ENCODE measurements at places on chromosomes 1 and 21. TPM values are rescaled to one million over a fixed set of nuclear protein-coding genes. Genes with fewer than 3 reads are reported as not detected.

DNA sequence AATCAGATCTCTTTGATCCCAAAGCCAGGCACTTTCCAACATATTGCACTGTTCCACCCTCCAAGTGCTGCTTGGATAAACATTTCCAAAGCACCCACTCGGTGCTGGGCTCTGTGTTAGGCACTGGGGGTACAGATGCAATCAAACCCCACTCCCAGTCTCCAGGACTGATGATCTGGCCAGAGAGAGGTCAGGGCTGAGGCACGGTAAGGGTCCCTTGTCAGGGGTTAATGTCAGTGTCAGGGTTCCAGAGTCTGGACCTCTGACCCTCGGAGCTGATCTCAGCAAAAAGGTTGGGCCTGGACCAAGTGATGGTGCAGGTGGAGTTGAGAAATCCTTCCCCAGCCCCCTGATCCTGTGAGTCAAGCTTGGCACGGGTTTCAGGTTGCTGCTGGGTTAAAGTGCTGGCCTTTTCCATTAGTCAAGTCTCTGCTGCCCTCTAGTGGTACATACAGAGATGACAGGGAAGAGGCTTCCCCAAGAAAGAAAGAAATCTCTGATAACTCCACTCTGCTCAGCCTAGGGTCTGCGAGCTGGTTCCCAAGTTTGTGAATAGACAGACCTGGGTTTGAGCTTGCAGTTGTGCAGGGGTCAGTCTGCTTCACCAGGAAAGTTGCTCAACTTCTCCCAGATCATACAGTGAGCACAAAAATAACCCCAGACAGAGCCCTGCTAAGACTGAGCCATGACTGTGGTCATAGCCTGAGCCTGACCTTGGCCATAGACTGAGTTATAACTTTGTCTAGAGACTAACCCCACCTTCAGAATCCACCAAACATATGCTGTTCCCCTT lies 74.6 kb downstream of the DMRTA2 start:
- DNase-seq, result peak; percentile 72

NEGR1 gene
- total RNA-seq, result 16.3 TPM

S100A7 gene
- total RNA-seq, result not detected

GRCh38 chr1:40451238-40451585 lies 936 bp downstream of the ZFP69B start:
- no peak for DNase-seq

ZNF496 gene
- 36.4 TPM for total RNA-seq

DNA sequence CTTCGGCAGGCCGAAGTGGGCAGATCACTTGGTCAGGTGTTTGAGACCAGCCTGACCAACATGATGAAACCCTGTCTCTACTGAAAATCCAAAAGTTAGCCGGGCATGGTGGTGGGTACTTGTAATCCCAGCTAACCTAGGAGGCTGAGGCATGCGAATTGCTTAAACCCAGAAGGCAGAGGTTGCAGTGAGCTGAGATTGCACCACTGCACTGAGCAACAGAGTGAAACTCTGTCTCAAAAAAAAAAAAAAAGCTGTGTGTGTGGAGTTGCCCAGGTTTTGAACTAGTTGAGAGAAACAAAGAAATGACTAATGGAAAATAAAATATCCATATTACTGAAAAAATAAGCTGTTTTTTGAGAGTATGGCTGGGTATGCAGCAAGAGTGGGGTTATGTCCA lies 100.2 kb downstream of the GTF2B start:
- no peak for DNase-seq

AMY1A gene
- total RNA-seq, result not detected

GRCh38 chr1:155013632-155014031 lies 11.0 kb downstream of the ZBTB7B start:
- no peak for DNase-seq

GRCh38 chr1:20485527-20486456 lies at the start of gene CAMK2N1:
Gene CAMK2N1, minus strand, starts transcription at chr1:20486210. Its CDS starts 831 bp downstream, at chr1:20485379.
- peak; percentile 75 for DNase-seq

DNA sequence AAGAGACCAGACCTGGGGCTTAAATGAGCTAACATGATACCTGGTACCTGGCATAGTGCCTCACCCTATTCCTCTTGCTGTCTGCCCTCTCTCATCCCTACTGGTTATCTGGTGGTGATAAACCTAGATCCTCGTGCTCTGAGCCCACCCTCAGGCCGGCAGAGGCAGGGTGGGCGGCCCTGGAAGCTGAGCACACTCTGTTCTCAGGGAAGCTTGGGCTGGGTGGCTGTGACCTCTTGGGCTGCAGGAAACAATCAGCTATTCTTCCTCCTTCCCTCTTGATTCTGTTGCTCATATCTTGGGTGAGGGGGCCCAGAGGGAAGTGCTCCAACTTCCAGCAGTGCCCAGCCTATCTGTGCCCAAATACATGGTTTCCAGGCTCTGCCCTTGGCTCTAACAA lies 42.0 kb downstream of the SDC3 start:
- no peak for DNase-seq

KCNAB2 gene
- 8.3 TPM for total RNA-seq

GRCh38 chr21:38645282-38645681 lies 147.0 kb upstream of the ERG start:
- peak; percentile 88 for DNase-seq

DNA sequence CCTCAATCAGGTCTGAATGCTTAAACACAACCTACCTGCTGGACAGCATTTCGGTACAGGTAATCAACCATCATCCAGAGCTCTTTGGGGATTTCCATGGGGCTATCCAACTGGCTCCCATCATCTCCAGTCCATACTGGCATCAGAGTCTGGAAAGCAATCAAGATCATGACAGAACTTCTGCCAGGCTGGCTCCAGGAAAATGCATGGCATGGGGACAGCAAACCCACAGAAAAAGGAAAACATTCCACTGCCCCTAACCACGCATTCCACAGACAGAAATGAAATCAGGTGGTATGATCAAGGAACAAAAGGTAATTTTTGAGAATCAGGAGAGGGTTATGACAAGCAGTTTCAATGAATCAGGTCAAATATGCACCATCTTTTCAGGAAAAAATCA lies 9.1 kb upstream of the MTF1 start:
- DNase-seq, result no peak

DNA sequence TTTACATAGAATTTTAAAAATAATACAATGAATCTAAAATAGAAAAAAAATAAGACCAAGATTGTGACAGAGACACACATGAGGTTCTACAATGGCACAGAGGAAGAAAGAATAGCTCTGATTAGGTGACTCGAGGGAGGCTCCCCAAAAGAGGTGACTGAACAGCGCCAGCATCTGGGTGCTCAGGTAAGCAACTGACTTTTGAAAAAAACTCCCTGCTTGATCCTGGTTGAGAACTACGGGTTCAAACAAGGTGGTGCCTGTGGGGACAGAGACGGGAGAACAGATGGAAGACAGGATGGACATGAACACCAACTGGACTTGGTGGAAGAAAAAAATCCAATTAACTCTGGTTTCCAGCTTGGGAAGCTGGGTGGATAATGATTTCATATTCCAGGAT lies 22.5 kb downstream of the BATF3 start:
- DNase-seq, result no peak

GRCh38 chr1:44648529-44649250 lies 25.6 kb downstream of the TMEM53 start:
- DNase-seq, result no peak

DNA sequence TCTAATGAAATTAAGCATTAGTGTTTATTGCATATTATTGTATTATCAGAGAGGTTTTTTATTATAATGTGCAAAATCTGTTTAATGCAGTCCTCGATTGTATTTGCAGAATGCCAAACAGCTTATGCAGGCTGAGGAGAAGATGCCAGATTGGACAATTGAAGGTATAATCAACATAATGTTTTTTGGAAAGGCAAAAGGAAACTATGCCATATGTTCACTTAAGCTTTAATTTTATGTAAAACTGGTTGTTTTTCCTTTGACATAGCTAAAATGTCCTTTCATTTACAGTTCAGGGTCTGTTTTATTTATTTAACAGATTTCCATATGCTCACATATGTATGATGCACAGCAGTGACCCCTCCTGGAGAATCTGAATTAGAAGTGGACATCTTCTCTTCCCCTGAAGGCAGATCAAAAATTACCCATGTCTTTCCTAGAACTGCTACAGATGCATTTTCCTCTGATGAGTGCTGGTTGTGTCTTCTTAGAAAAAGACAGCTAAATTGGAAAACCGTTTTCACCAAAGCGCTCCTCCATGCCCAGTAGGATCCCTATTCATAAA lies 143.5 kb upstream of the USH2A start:
- peak; percentile 7 for DNase-seq

- no peak for DNase-seq
Measured at GRCh38 chr1:231122143-231122542, 39.7 kb upstream of the TRIM67 start.

- DNase-seq, result peak; percentile 92
Measured at GRCh38 chr1:11272832-11273594, at the start of gene UBIAD1. Gene UBIAD1, plus strand, starts transcription at chr1:11273198. Its CDS starts 334 bp downstream, at chr1:11273532.

DNA sequence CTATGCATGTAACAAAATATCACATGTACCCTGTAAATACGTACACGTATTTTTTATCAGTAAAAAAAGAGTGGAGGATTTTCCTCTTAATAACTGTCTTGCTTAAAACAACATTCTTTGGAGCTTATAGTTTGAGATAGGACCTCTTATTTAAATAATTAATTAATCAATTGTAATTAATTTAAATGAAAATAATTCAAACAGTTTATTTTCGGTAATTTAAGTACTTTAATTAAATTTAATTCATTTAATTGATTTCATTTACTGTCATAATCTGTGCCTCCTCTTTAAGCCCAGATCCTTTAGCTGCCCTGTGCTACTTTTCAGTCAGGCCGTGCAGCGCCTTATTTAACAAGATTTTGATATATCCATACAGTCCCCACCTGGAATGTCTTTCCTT lies 427.0 kb downstream of the HLX start:
- no peak for DNase-seq

- peak; percentile 16 for DNase-seq
Measured at GRCh38 chr1:20102875-20103274, 16.5 kb downstream of the PLA2G2D start.

DNA sequence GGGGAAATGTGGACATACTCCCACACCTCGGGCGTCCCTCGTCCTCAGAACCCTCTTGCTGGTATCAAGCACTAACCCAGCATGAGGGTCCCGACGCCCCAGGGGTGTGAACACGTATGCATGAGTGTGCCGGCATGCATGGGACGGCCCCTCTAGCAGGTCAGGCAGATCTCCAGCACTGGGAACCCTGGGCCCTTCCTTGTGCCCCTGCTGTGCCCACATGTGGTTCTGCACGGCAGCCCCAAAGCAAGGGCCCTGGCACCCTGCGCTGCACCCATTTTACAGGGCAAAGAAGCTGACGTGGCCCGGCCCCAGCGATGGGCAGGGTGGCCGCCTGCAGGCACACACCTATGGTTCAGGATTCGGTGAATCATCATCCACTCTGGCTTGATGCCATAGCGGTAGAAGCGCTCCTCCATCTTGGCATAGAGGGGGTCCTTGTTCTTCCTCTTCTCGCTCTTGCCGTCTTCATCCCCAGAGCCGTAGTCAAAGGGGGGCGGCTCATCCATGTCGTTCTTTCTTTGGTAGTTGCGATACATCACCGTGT lies 34.2 kb downstream of the CHD5 start:
- DNase-seq, result peak; percentile 49

- DNase-seq, result no peak
Measured at GRCh38 chr1:98003442-98003841, 82.6 kb upstream of the DPYD start.

GRCh38 chr1:117565745-117566455 lies 39.9 kb upstream of the TENT5C start:
- no peak for DNase-seq

DNA sequence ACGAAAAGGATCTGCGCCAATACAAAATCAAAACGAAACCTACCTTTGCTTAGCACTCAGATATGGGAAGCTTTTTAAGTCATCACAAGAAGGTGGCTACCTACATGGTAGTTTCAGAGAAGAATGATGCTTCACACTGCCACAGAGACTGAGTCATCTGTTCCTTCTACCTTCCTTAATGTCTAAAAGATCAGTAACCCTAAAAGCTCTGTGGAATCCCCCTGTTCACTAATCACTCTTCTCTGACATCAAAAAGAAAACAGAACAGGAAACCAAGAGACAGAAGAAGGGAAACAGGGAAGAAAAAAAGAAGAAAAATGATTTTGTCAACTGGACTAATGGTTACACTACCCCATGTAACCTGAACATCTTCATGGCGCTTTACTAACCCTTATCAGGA lies 177.2 kb downstream of the SMYD3 start:
- no peak for DNase-seq

- DNase-seq, result peak; percentile 62
Measured at GRCh38 chr1:35264871-35265270, 3.6 kb upstream of the ZMYM4 start.

GRCh38 chr21:41656946-41657525 lies 109.8 kb downstream of the RIPK4 start:
- DNase-seq, result no peak

DNA sequence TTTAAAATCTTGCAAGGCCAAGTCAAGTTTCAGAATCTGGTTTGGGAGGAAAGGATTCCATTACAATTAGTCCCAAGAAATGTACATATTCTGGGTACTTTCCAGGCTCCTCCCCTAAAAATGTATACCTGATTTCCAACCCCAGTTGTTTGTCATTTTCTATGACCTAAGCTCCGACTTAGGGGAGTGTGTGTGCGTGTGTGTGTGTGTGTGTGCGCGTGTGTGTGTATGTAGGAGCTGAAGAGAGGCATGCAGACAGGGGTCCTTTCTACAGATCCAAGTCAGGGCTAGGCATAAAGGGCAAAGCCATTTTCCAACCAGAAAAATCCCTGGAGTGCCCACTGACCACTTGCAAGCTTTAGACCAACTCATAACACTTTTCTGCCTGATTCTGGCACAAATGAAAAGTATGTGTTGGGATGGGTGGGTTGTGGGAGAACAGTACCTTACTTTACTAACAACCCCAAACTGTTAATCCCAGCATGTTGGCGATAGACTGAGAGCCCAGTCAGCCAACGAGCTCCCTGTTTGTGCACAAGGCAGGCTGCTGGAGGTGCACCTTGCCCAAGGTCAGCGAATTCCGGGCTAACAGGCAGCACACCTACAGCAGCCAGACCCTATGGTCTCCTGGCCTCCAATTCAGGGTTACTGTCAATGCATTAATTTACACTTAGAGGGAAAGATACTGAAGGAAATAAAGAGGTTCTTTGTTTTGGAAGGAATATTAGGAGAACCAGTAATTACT lies 1.7 kb downstream of the TRABD2B start:
- DNase-seq, result no peak

FCGR3A gene
- total RNA-seq, result not detected

DNA sequence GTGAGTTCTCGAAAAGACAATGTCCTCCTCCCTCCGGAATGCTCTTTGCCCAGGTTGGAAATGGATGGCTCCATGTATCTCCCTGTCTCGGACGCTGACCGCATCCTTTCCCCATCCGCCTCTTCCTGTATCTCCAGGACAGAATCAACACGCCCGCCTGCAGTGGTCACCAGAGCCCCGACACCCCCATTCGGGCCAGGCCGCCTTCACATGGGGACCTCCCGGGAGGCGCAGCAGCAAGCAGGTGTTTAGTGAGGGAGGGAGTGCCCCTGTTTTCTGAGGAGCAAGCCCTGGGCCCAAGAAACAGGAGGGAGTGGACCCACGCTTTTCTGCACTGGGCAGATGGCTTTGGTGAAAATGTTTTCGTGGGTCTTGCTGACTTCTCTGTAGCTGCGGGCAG lies 83.5 kb upstream of the TTC34 start:
- no peak for DNase-seq

C1orf94 gene
- total RNA-seq, result 0.06 TPM

- no peak for DNase-seq
Measured at GRCh38 chr1:223319905-223320580, 43.9 kb downstream of the SUSD4 start.

SPRR2F gene
- total RNA-seq, result not detected

B3GALNT2 gene
- total RNA-seq, result 30.0 TPM

GRCh38 chr1:169427081-169427641 lies at the start of gene CCDC181:
Gene CCDC181, minus strand, starts transcription at chr1:169427474. Its CDS starts 2,547 bp downstream, at chr1:169424927.
- DNase-seq, result peak; percentile 89

- peak; percentile 37 for DNase-seq
Measured at GRCh38 chr1:67753776-67754525, 69.0 kb downstream of the GADD45A start.

Measured in Daoy (cell line).